ENCODE measurements at places on chromosomes 2 and 18. TPM values are rescaled to one million over a fixed set of nuclear protein-coding genes. Genes with fewer than 3 reads are reported as not detected.

LTBP1 gene
- 165 TPM for total RNA-seq

HOXD4 gene
- 3.5 TPM for total RNA-seq

LYG2 gene
- not detected for total RNA-seq

DIS3L2 gene
- total RNA-seq = 14.0 TPM

TMEM37 gene
- total RNA-seq = not detected
